ENCODE measurements at places on chromosomes 7 and 10.

DNA sequence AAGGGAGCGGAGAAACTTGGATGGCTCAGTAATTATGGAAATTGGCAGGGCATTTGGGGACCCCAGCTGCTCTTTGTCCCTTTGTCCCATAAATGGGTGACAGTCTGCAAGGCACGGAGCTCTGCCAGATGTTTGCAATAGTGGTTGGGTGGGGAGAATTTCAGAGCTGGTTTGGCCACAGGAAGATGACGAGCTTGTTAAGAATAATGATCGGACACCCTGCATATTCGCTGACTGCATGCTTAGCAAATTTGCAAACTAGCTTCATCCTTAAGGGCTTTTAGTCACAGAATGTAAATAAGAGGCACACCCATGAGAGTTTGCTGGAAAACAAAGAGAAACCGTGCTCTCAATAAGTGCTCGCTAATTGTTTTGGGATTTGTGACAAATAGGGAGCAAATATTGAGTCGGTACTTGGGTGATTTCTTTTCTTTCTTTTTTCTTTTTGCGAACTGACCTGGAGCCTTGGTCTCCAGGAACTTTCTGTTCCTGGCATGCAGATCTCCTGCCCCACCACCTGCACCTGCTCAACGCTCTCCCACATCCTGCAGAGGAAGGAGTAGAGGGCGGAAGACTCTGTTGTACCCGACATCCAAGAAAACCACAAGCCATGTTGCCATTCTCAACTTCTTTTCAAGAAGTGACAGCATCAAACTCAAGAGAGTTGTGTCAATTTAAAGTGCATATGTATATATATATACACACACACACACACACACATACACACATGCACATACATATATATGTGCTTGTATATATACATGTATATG, 238.9 kb downstream of the CAMK1D start:
- no peak for DNase-seq

- peak; percentile 59 for DNase-seq
Observed at GRCh38 chr7:137454246-137454724, 110.8 kb upstream of the PTN start.

DNA sequence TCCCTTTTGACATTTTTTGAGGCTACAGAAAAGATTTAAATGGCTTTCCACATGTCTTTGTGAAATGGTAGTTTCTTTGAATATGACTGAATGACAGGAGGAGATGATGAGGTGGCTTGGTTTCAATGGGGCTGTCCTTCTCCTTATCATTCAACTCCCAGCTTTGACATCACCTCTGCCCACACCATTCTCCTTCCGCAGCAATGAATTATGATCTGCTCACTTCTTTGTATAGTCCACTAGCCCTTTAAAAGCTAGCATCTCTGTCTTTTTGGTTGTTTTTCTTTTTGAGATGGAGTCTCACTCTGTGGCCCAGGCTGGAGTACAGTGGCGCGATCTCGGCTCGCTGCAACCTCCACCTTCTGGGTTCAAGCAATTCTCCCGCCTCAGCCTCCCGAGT, 31.7 kb downstream of the DCLRE1A start:
- no peak for DNase-seq

DNA sequence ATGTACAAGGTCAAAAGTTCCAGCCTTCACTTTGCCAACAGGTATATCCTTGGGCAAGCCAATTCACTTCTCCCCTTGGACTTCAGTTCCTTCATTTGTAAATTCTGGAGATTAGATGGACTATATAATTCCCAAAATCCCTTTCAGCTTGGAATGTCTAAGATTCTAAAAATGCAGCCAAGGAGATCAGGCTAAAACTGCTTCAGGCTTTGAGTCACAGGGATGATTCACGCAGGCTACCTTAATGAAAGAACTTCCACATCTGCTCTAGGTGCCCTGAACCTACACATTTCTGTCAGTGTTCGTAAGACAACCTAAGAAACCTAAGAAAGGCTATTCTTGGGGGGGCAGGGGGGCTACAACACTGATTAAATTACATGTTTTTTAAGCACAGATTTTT, 7.1 kb downstream of the CPVL start:
- no peak for DNase-seq

- no peak for DNase-seq
Observed at GRCh38 chr7:21107101-21107500, 320.4 kb upstream of the SP8 start.

DNA sequence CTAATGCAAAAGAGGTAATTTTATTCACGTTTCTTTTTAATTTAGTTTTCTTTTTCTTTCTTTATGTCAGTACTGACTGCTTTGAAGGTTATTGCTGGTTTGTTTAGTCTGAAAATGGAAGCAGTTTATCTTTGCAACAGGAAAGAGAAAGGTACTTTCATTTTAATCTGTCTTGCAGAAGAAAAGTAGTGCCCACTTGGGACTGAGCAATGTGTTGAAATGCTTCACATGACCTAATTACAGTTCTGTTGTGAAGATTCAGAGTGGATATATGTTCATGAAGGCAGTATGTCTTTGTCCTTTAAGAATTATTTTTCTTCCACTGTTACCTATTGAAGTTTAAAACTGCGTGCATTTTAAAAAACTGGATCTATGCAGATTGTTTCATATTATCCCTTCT, 80.1 kb downstream of the ANKIB1 start:
- DNase-seq: no peak

DNA sequence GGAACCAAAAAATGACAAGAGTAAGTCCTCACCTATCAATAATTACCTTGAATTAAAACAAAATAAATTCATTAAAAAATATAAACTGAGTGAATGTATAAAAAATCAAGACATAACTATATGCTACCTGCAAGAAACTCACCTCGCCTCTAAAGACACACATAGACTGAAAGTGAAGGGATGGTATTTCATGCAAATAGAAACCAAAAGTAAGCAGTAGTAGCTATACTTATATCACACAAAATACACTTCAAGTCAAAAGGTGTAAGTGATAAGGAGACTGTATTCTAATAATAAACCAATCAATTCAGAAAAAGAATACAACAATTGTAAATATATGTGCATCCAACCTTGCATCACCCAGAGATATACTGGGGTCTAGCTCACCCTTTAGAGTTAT, 332.6 kb downstream of the SH2D4B start:
- DNase-seq: no peak

DNA sequence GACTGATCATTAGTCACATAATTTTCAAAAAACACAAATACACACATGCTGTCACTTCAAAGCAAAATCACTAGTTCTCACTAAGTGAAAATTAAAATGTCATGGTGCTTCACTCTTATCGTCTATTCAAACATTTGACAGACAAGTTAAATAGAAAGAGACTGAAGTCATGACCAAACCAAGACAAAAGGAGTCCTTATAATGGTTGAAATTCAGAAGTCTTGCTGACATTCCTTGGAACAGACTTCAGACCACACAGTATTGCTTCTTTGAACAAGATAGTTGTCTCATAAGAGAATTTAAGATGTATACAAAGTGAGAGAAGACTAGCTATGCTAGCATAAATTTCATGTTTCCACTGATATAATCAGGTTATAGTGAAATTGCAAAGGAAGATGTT, 119.5 kb downstream of the SEMA3D start:
- no peak for DNase-seq

GRCh38 chr7:77188731-77189437, 10.7 kb downstream of the FGL2 start:
- DNase-seq: no peak

GRCh38 chr10:56286096-56286495, 75.0 kb downstream of the ZWINT start:
- DNase-seq: no peak

DNA sequence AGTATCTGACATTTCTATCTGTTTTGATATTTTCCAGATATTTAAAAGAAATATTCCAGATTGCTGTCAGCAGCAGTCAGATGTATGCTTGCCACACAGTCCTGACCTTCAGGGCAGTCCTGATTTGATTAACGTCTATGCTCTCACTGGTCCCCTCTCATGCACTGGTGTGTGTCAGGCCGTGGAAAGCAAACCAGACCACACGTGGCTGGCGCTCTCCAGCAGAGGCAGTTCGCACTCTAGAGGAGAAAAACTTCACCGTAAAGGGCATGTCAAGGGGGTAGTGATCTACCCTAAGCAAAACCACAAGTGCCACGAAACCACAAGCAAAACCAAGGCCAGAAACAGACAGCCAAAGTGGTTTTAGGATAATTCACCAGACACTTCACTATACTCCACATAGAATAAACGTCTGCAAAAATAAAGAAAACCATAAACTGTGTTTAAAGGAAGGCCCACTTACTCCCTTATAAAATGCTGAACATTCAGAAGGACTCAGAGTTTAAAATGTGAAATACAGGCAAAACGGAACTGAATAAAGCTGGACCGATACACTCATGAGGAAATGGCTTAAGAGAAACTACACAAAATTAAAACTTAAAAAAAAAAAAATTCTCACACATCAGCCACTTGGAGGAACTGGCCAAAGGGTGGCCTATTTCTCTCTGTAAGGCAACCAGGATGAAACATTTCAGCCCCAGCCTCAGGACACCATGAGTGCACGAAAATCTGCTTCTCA, 26.4 kb downstream of the PARP12 start:
- peak; percentile 99 for DNase-seq

DNA sequence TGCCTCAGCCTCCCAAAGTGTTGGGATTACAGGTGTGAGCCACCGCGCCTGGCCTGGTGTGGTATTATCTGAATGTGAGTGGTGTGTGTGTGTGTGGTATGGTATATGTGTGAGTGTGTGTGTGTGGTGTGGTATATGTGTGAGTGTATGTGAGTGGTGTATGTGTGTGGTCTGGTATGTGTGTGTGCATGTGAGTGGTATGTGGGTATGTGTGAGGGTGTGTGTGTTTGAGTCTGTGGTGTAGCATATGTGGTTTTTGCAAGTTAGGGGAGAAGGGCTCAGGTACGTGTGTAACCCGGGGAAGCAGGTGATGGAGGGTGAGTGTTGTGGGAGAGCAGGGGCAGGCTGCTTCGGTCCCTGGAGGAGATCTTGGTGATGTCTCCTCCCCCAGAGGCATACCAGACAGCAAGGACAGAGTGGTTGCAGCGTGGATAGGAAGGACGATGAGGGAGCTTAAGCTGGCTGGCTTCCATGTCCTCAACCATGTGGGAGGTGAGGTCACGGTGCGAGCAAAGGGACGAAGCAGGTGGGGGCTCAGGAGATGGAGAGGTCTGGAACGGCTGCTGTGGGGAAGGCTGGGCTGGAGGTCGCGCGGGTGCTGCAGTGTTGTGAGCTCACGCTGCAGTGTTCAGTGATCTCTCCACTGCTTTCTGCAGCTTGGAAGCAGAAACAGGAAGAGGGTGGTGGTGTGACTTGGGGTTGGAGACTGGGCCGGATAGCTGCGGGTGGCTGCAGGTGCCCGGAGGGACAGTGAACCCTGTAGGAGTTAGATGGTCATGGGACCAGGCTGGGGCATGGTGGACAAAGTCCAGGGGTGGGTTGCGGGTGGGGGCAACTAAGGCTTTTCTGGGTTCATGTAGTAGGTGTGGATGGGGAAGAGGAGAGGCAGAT, 5.0 kb downstream of the ZYX start:
- DNase-seq: no peak

DNA sequence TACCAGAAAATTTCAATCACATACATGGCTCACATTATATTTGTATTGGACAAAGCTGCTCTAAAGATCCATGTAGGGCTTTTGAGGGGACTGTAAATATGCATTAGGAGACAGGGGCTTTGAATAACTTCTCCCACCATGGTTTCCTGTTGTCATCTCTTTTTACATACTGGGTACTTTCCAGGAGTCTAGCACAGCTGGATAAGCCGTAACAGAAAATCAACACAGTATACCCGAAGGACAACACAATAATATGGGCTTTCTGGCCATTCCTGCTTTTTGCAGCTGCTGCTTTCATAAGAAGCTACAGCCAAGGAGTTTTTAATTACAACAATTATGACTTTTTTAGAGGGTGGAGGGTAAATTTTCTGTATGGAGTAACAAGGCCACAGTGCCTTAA, 63.4 kb upstream of the SRPK2 start:
- no peak for DNase-seq

GRCh38 chr7:153616711-153617325, 435.4 kb upstream of the DPP6 start:
- DNase-seq: no peak

GRCh38 chr10:18240185-18240882, 100.1 kb downstream of the CACNB2 start:
- no peak for DNase-seq

DNA sequence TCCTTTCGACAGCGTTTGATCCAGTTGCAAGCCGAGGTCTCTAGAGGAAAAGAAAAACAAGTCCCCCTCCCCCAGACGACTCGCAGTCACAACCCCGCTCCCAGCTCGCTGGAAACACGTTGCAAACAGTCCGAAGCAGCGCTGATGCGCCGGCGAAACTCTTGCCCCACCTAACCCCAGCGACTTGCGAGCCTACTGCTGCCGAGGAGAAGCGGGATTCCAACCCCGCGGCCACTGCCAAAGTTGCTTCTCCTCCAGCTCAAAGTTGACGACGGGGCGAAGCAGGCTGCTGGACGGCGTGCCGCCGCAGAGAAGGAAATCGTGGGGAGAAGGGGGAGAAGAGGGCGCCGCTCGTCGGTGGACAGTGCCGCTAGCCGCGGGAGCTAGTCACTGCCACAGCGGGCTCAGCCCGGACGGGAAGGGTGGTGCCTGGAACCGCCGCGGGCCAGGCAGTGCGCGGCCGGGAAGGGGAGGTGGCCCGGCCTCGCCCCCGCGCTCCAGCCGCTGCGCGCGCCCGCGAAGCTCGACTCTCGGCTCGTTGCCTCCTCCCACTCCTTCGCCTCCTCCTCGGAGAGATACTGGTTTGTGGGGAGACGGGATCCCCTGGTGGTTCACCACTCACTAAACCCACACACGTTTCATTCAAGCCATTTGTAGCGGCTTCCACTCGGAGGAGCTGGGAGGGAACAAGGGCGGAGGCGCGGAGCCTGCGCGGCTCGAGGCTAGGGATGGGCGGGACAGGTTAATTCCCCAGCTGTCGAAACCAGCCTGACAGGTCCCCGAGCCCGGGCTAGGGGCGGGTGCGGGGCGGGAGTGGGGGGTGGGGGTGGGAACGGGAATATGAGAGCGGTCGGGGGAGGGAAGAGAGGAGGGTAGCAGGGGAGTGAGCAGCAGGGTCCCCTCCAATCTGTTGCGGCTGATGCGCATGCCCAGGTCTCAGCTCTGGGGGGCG, at the start of gene GPR37:
GPR37 (minus strand) TSS at position 392 of the 952 bp plus-strand sequence. CDS start 816 bp downstream, outside the sequence.
- DNase-seq: peak; percentile 83

GRCh38 chr10:33657154-33657908, 322.9 kb upstream of the NRP1 start:
- DNase-seq: peak; percentile 42

Data from SK-N-DZ (cell line).